NCI-H1105 (cell line): ENCODE measurements at places on chromosomes 1 and 21.

GRCh38 chr1:206679738-206680211 is 4.9 kb upstream of the MAPKAPK2 start:
- DNase-seq = no peak

DNA sequence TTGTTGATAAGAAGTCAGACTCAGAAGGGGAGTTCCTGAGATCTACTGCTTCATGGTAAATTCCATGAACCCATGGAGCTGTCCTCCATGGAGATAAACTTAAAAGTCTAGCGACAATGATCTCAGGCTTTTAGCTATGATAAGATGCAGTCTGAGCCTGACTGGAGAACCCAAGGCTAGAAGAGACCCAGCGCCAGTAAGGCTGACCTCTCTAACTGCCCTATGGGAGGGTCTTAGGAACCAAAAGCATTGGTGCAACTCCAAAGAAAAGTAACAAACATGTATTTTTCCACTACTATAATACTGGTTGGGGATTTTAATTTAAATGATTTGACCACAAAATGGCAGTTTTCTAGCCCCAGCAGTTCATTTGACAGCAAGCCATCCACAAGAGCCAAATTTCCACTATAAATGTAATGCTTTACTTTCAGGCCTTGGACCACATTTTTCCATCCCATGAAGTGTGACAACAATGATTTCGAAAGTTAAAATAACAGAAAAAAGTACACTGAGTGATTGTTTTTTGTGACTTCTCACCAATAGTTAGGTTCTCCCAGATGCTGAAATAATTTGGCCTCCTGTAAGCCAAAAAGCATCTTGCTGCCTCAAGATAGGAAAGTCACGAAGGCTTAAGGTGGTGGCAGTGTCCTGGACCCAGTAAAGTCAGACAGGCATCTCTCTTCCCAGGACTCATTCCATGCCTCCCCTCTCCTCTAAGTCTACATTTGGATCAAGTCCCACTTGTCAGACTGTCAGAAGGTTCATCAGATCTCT is 43.1 kb upstream of the EXOSC10 start:
- DNase-seq = no peak

- no peak for DNase-seq
Measured at GRCh38 chr1:102799496-102799895, 308.8 kb downstream of the COL11A1 start.

DNA sequence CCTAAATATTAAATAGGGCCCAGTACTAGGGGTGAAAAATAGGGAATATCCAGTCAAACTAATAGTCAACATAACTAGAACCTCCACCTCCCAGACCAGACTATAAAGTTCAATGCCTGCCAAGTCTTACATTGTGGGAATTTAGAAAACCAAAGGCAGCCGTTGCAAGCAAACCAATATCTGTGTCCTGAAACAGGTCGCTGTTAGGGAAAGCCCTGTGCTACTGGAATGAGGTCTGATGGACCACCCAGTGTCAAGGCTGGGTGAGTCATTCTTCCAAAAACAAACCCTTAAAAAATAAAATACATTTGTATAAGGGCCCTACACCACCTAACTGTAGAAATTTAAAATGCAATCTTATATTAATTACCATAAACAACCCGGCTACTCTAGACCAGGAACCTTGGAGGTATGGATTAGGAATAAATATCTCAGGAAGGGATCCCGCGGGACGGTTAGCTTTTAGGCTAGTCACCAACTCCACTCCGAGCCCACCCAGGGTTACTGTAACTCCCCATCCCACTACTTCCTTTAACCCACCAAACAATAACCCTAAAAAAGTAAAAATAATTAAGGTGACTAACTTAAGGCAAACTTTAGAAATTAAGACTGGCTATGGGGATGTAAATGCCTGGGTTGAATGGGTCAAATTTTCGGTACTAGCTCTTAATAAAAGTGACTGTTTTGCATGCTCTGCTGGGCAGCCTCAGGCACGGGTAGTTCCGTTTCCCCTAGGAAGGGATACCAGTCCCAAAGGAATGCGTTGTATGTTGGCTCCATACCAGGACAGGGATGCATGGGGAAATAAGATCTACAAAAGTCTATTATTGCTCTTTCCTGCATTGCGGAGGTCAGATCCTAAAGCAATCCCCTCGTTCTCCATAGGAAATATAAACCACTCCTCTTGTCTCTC is 65.4 kb upstream of the TLR5 start:
- DNase-seq = no peak

DNA sequence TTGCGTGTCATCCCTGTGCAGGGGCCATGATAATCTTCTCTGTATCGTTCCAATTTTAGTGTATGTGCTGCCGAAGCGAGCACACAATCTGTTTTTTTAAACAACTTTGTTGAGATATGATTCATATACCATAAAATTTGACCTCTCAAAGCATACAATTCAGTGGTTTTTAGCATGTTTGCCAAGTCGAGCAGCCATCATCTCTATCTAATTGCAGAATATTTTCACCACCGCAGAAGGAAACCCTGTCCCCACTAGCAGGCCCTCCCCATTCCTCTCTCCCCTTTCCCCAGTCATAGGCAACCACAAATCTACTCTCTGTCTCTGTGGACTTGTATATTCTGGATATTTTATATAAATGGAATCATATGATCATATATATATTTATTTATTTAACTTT is 78.7 kb upstream of the TINAGL1 start:
- DNase-seq = no peak

DNA sequence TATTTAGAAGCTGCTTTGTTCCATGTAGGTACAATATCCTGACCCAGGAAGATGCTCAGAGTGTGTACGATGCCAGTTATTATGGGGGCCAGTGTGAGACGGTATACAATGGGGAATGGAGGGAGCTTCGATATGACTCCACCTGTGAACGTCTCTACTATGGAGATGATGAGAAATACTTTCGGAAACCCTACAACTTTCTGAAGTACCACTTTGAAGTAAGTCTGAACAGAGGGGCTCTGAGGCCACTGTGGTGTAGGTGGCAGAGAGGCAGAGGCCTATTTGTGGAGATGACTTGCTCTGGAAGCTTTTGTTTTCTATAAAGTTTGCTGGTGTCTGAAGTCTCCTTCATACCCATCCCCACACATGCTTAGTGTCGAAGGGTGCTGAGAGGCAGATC is 26.8 kb downstream of the C8A start:
- no peak for DNase-seq

GRCh38 chr1:217585577-217585976 is 45.3 kb downstream of the GPATCH2 start:
- DNase-seq = no peak

DNA sequence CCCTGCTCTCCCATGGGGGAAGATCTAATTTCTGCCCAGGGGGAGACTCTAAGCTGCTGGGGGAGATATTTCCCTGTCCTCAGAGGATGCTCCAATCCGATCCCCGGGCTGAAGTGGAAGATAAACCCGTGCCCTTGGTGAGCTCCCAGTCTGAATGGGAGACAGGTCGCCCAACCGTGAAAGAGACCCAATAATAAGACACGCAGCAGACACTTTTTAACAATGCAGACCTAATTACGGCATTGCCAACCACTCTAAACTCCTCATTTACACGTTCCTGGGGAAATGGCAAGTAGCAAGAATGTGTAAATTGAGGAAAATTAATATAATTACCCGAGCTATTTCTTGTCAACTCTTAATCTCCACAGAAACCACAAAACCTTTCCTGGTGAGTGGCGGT is 48.7 kb upstream of the ACTL8 start:
- DNase-seq = no peak

GRCh38 chr1:214494706-214495105 is 56.7 kb downstream of the PTPN14 start:
- no peak for DNase-seq

DNA sequence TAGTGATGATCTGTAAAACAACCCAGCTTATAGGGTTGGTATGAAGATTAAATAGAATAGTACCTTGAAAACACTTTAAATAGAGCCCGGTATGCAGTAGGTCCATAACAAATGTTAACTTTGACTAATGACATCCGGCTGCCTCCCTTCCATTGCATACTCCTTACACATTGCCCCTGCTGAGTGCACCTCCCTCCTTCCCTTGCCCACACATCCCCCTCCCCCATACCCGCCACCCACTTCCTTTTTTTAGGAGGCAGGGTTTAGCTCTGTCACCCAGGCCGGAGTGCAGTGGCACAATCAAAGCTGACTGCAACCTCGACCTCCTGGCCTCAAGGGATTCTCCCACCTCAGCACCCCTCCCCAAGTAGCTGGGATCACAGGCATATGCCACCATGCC is 24.4 kb upstream of the ZC3H12A start:
- DNase-seq = no peak

- no peak for DNase-seq
Measured at GRCh38 chr1:17561561-17561985, 22.1 kb downstream of the ARHGEF10L start.

GRCh38 chr1:166673722-166674121 is 165.6 kb upstream of the POGK start:
- no peak for DNase-seq

GRCh38 chr1:109630898-109631512 is 11.4 kb downstream of the AMPD2 start:
- no peak for DNase-seq

GRCh38 chr1:204368996-204369726 is 9.4 kb upstream of the PLEKHA6 start:
- DNase-seq = no peak

- DNase-seq = no peak
Measured at GRCh38 chr1:204627436-204627835, 58.1 kb downstream of the LRRN2 start.

DNA sequence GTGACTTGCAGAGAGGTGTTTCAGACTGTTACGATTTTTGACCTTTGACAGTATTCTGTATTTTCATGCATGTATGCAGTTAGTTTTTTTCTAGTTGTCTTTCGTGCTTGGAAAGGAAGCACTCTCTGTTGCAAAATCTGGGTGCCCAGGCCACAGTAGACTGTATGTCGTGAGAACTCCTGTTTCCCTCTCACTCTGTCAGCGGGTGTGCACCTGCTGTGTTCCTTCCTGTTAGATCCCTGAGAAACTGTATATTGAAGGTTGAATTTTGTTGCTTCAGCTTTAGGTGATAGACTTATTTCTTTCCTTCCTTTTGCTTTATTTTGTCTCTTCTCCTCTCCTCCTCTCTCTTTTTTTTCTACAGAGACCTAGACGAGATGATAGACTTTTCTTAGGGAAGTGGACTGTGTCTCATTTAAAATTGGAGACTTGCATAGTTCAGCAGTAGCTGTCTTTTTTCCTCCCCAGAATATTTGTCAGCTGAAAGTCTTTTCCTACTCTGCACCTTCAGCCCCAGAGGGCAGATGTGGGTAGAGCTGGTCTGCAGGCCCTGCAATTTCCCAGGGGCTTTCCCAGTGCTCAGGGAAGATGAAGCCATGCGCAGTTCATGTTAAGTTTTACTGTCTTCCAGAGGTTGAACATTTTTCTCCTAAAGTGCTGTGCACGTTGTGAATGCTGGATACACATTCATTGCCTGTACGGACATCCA is 1.4 kb downstream of the TRAPPC10 start:
- DNase-seq = no peak

DNA sequence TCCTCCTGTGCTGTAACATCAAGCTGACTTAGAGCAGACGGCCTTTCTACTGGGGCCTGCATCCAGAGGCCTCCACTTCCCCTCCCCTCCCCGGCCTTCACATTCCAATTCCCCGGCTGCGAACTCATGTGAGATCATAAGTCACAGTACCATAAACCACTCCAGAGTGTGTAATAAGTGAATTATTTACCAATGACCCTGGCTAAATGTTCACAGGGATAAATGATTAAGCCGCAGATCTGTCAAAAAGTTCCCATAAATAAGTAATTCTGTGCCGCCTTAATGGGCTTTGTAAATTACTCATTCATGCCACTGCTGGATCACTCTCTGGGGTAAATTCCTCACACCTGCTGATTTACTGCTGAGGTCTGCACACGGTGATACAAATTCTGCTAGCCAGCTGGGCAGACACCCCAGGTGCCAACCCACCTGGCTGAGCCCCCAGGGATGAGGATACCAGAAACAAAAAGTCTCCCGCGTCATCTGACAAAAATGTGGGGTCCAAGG is 27.4 kb upstream of the KIRREL1 start:
- no peak for DNase-seq

GRCh38 chr1:200154069-200154767 is 126.7 kb downstream of the NR5A2 start:
- no peak for DNase-seq

DNA sequence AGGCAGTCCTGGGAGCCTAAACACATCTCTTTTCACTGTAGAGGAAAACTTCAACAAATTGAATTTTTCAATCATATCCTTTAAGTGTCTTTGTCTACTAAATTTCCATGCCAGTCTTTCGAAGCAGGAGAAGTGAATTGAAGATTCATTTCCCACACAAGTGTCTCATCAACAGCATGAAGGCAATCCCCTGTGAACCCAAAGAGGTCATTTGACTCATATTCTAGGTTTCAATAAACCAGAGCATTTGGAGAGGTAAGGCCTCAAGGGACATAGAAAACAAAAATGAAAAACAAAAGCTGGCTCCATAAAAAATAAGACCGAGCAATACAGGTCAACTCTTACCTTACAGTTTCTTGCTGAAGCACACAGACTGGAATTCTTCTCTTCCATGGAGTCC is 94.1 kb upstream of the ATP1B1 start:
- no peak for DNase-seq

DNA sequence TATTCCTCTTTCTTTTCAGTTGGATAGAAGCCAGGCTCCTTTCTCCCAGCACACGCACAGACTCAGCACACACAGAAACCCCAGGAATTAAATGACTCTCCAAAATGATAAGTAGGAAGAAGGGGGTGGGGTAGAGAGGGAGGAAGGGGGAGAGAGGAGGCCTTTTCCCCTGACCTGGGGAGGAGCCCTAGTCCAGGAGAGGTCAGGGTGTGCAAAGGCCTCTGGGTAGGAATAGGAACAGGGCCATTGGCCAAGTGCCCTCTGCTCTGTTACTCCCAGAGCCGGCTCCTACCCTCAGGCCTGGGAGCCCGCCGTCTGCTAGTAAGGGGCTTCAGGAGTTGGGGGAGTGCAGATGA is 35.6 kb upstream of the PUM1 start:
- peak; percentile 3 for DNase-seq

- no peak for DNase-seq
Measured at GRCh38 chr1:30371179-30371788, 352.1 kb downstream of the MATN1 start.

DNA sequence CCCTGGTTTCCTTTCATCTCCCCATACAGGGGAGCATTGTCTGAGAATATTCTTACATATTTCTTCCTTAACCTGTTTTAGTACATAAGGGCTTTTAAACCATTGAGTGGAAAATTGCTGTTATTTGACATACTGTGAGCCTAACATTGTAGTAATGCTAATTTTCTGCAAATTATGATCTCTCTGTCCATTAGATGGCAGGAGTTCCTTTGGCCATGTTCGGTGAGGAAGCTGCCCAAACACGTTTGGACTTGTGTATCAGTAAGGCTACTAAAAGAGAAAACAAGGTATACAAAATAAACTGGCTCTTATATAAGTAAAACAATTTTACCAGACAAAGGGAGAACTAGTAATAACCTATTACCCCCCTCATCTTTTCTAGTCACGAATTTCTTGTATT is 29.2 kb downstream of the CDC7 start:
- DNase-seq = no peak

DNA sequence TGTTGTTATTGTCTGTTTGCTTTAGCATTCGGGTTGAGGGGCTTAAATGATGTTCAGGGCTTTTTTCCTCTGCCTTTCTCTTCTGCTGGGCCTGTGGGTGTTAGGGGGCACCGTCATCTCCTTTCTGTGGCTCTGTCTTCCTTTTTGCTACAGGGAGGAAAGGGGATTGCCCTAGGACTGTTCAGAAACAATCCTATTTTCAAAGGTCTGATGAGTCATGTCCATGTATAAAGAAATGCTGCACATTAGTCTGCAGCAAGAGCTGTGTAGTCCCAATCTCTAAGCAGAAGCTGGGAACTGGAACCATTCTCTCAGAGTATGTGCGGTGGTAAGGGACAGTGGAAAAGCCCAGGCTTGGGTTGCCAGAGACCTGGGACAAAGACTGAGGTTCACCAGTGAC is 462.3 kb downstream of the OMA1 start:
- DNase-seq = no peak
